ENCODE measurements at places on chromosomes 12 and 14. TPM values are rescaled to one million over a fixed set of nuclear protein-coding genes. Genes with fewer than 3 reads are reported as not detected.

KRT73 gene
- not detected for total RNA-seq

DCTN2 gene
- total RNA-seq, result 119 TPM

DNA sequence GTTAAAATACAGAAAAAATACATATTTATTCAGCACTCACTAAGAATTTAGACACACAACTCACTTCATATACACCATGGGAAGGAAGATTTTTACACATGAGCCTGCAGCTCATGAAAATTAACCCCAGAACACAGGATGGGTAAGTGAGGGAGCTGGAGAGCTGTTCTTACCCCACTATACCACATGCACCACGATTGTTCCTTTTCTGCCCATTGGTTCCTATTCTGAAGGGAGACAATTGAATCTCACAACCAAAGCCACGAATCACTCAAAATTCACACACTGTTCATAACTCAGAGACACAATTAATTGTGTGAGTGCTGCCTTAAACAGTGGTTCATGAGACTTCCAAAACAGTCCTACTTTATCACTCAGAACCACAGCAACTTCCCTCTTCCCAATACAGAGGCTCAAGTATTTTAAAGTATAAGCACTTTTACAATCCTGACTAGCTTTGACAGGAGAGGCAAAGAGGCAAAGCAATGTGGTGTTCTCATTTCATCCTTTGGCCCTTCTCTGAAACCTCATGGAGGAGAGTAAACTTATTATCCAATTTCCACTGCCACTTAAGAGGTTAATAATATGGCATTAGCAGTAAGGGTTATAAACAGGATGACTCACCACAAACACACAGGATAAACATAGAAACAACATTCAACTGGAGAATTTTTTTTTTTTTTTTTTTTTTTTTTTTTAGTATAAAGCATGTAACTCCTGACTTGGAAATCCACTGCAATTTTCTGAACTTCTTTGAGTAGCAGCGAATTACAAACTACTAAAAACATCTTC is 59.5 kb downstream of the ITPR2 start:
- DNase-seq, result no peak

DNA sequence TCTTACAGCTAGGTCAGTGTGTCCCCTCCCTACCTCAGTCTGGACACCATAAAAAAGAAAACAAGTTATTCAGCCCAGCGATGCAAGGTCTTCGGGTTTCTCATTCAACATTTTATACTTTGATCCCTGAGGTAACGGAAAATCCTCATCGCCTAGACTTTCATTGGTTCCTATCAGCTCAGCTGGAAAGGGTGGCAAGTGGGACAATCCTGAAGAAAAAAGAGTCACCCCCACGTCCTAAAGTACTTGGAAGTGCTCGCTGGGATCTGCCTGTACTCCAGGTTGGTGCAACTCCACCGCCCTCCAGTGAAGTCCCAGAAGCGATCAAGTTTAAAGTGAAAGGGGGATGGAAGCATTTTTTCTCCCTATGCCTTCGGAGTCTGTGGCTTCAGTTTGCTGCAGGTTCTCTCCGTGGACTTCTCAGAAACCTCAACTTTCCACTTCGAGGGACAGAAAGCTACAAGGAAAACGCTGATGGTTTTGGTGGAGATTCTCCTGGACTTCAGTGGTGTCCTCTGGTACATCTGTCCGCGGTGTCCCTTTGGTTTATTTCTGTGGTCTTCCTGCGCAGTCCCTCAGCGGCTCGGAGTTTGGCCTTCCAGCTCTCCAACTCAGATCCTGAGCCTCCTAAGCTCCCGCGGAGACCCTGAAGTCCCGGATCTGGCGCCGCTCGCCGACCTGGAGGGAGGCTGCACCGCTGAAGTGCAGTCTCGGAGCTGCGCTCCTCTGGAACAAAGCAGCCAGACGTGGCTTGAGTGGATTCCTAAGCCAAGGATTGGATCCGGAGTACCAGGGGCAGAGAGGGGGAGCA is 1.8 kb upstream of the LRFN5 start:
- peak; percentile 81 for DNase-seq

- DNase-seq, result no peak
Observed at GRCh38 chr14:74563233-74563585, 48.8 kb downstream of the LTBP2 start.

DNA sequence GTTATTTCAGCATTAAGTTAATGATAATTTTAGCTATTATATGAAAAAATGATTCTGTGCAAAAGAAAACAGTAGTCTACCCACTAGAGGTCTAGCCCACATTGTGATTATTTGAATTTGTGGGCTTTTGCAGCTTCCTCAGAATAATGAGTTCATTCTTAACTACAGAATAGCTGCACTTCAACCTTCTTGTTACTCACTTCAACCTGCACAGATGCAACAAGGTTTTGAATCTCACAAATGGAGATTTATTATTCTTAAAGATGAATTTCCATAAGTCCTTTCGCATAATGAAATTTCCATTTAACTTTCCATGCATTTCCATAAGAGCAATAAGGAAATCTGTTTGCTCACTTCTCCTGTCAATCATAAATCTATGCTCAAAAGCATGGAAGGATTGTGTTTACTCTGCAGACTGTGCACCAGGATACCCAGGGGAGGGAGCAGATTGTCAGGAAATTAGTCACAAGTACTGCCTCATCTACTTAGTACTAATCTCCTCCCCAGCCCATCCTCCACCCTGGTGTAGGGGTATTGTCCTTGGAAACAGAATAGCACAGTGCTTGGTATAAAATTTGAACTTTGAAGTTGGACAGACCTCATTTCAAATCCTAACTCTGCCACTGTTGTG is 24.1 kb downstream of the PTGER2 start:
- no peak for DNase-seq

- DNase-seq, result no peak
Observed at GRCh38 chr12:62658910-62659309, 192.3 kb downstream of the MON2 start.

DNA sequence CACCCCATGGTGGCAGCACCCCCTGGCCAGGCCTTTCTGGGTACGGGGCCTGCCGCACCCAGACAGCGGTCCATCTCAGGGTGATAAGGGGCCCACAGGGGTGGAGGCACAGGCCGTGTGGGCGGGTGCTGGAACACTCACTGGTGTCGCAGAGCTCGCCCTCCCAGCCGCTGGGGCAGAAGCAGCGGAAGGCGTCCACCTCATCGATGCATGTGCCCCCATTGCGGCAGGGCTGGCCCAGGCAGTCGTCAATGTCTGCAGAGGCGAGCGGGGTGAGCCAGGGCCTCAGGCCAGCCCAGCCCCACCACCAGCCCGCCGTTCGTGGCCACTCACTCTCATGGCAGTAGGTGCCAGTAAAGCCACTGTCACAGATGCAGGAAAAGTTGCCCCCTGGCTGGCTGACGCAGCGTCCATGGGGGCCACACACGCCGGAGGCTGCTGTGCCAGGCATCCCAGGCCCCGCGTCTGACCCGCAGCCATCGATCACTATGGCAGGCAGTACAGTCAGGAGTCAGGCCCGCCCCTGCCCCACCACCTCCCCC is 19.9 kb downstream of the JAG2 start:
- DNase-seq, result no peak

DNA sequence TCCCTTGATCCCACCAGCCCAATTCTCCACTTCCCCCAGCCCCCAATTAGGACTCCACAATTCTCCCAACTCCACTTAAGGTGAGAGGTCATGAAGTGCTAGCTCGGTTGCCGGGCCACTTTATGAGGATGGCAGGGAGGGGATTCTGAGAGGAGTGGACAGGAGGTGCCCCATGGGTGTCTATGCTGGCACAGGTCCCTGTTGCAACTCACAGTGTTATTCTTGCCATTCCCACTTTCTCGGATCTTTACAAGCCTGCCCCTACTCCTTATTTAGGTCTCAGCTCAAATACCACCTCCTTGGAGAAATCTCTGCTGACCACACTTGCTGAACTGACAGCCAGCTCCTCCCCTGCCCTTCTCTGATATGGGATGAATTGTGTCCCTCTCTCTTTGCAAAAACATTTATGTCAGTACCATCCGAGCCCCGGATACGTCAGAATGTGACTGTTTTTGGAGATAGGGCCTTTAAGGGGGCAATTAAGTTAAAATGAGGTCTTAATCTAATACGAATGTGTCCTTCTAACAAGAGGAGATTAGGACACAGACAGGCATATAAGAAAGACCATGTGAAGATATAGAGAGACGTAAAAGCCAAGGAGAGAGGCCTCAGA is 4.2 kb upstream of the LGALS3 start:
- no peak for DNase-seq

DNA sequence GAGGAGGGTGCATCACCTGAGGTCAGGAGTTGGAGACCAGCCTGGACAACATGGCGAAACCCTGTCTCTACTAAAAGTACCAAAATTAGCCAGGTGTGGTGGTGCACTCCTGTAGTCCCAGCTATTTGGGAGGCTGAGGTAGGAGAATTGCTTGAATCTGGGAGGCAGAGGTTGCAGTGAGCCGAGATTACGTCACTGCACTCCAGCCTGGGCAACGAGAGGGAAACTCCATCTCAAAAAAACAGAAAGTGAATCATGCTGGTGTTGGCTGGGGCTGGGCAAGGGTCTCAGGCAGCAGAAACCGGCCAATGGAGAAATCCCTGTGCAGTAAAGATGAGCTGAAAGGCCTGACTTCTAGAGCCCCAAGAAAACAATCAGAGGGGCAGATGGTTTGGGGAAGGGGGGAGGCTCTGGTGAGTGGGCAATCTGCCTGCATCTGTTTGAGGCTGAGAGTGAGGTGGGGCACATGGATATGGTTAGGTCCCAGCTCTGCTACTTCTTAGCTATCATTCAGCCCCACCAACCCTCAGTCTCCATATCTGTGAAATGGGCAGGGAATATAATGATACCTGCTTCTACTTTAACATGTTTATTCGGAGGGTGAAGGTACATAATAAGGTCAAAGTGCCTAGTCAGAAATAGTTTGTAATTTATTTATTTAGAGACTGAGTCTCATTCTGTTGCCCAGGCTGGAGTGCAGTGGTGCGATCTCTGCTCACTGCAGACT is 21.3 kb upstream of the COX6A1 start:
- no peak for DNase-seq

DNA sequence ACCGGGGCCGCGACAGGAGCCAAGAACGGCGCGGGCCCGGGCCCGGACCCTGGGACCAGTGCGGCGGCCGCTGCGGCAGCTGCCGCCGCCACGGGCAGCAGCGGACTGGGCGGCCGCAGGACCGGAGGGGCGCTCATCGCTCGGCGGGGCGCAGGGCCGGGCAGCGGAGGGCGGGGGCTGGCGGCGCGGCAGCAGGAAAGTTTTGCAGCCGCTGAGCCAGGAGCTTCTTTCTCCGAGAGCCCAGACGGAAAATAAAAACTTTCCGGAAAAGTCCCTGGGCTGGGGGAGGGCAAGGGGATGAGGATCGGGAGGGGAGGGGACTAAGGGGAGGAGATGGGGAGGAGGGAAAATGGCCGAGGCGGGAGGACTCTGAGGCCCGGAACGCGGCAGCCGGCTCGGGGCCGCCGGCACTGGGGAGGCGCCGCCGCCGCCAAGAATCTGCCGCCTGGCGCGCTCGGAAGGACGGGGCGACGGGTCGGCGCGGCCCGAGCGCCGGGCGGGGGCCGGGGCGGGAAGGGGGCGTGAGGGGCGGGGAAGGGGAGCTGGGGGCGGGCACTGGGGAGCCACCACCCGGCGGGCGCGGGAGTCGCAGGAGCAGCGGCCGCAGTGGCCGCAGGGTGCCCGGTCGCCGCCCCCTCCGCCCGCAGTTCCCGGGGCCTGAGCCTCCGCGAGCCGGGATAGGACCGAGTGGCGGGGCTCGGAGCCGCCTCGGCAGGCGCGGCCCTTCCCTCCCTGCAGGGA is at the start of gene PRKD1:
Gene PRKD1 (minus strand): TSS at position 472 of the 741 bp plus-strand sequence.
- peak; percentile 78 for DNase-seq

- DNase-seq, result no peak
Observed at GRCh38 chr12:16573398-16574077, 32.4 kb downstream of the LMO3 start.

GRCh38 chr12:4829161-4829792 is 80.4 kb upstream of the KCNA1 start:
- DNase-seq, result no peak

DNA sequence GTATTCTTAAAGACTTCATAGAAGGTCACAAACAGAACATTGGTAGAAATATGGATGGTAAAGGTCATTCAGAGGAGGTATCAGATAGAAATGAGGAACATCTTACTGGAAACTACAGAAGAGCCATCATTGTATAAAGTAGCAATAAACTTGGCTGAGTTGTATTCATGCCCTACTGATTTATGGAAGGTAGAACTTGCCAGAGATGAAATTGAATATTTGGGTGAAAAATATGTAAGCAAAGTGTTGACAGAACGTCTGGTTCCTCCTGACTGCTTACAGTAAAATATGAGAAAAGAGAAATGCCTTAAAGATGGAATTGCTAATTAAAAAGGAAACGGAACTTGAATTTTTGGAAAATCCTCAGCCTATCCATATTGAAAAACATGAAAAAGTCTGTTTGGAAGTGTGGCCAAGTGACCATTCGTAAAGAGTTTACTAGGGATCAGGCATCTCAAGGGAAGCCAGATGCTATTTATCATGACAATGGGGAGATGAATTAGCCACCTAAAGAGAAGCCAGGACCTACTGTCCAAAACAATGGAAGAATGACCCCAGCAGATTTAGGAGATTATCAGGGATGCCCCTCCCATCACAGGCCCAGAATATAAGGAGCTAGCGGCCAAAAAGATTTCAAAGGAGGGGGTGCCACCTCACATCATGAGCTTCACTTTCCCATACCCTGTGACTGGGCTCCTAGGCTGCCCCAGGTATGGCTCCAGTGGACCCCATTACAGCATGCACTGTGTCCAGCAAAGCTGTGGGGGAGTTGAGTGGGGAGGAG is 189.3 kb downstream of the ITPR2 start:
- no peak for DNase-seq
